ENCODE measurements at places on chromosomes 3 and 15.

DNA sequence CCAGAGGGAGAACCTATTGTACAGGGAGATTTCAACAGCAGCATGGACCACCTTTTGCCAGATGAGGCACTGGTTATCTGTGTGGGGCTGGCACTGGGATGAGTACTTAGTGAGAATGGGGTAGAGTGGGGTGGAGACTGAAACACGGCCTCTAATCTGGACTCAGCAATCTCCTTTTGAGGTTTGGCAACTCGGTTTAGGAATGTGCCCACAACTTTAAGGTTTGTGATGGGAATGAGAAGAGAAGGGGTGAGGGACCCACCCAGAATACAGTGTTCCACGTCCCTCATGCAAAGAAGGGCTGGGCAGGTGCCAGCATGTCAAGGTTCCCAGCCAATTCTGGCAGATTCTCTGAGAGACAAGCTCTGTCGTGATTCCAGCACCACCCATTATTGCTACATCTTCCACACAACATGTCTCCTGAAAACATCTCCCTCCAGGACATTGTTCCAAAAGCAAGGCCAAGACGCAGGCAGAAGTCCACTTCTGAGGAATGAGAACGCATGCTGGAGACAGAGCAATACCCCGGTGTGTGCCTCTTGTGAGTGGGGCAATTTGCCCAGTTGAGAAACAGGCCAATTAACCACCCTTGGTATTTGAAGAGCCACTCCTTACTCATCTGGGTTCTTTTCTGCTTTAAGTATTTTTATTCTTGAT lies 37.5 kb upstream of the CCR4 start:
- H3K4me1 ChIP-seq: no peaks in the 10 kb centered on the region
- no peak overlapping the region for H3K27ac ChIP-seq
- H3K36me3 ChIP-seq: peaks cover 3% of the 10 kb centered on the region
- DNase-seq: no peak
- H3K27me3 ChIP-seq: no peaks in the 10 kb centered on the region

DNA sequence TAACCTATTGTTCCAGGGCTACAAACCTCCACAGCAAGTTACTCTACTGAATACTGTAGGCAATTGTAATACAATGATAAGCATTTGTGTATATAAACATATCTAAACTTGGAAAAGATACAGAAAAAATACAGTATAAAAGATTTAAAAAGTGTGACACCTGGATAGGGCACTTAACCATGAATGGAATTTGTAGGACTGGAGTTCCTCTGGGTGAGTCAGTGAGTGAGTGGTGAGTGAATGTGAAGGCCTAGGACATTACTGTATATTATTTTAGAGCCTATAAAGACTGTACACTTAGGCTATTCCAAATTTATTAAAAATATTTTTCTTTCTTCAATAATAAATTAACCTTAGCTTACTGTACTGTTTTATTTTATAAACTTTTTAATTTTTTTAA lies 38.4 kb upstream of the SLC25A36 start:
- no peak overlapping the region for H3K4me3 ChIP-seq
- H3K4me1 ChIP-seq: no peaks in the 10 kb centered on the region
- DNase-seq: no peak
- no peaks in the 10 kb centered on the region for H3K27me3 ChIP-seq
- H3K27ac ChIP-seq: no peak overlapping the region

- peaks cover 16% of the 10 kb centered on the region for H3K27me3 ChIP-seq
- H3K4me3 ChIP-seq: no peak overlapping the region
- DNase-seq: no peak
- H3K27ac ChIP-seq: no peak overlapping the region
- no peaks in the 10 kb centered on the region for H3K36me3 ChIP-seq
Observed at GRCh38 chr3:73433079-73433478, 191.7 kb downstream of the PDZRN3 start.

DNA sequence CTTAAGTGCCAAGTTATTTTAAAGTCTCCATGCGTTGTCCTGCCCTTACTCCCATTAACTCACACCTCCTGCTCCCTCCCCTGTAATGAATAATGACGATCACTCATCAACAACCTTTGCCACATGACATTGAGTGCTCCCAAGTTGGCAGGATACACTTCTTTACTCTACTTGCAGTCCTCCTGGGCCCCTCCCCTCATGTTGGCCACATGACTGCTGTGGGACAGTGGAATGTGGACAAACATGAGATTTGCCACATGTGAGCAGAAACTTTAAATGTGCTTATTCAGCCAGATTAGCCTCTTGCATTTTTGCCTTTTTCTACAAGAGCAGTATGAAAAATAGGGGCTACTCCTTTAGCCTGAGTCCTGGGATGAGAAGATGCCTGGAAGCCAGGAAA lies 167.9 kb downstream of the DCLK3 start:
- H3K4me3 ChIP-seq: no peak overlapping the region
- no peak for DNase-seq
- H3K27ac ChIP-seq: no peak overlapping the region
- H3K36me3 ChIP-seq: no peaks in the 10 kb centered on the region
- H3K4me1 ChIP-seq: no peaks in the 10 kb centered on the region

GRCh38 chr3:37520907-37521341 lies 340.8 kb upstream of the CTDSPL start:
- H3K36me3 ChIP-seq: no peaks in the 10 kb centered on the region
- H3K4me3 ChIP-seq: no peak overlapping the region
- H3K4me1 ChIP-seq: no peaks in the 10 kb centered on the region

GRCh38 chr3:157132936-157133335 lies 27.0 kb downstream of the CCNL1 start:
- no peaks in the 10 kb centered on the region for H3K27me3 ChIP-seq
- no peak overlapping the region for H3K27ac ChIP-seq
- no peaks in the 10 kb centered on the region for H3K36me3 ChIP-seq
- DNase-seq: no peak

All from activated T-cell treated with anti-CD3 and anti-CD28 coated beads, Interleukin-2, amount 50 U/mL, for 72 hours (primary cell).